ENCODE measurements at places on chromosomes 7 and 10.

GRCh38 chr7:75880242-75880641, 1.4 kb downstream of the RHBDD2 start:
- DNase-seq, result no peak

DNA sequence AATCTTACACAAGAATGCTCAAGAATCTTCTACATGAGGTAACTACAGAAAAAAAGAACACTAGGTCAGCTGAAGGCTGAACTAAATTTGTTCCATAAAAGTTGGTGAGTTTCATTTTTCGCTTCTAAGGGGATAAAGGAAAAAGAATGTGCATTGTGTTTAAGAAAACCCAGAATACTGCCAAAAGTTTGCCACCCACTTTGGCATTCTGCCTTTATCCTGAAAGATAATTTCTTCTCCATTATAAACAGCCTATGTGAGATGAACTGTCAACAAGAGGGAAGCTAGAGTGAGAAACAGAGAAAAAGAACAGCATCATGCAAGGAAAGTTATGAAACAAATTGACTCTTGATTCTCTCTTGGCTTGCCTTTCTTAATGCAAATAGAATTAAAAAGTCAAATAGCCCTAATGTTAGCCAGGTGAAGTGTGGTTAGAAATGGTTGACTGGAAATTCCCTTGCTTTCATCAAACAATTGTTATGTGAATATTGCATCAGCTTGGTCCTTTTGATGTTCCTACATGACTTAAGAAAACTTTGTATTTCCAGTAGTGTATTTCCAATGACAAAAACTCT, 25.8 kb downstream of the STEAP1 start:
- DNase-seq, result no peak

DNA sequence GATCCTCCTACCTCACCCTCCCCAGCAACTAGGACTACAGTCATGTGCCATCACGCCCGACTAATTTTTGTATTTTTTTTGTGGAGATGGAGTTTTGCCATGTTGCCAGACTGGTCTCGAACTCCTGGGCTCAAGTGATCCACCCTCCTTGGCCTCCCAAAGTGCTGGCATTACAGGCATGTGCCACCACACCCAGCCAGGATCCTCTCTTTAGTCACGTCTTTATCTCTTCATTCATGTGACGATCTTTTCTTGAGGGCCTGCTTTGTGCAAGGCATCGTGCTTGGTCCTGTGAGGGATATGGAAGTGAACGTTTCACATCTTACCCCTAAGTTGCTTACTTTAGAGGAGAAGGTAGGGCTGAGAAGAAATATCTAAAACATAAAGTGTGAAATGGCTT, 21.6 kb downstream of the WBP1L start:
- DNase-seq, result no peak

DNA sequence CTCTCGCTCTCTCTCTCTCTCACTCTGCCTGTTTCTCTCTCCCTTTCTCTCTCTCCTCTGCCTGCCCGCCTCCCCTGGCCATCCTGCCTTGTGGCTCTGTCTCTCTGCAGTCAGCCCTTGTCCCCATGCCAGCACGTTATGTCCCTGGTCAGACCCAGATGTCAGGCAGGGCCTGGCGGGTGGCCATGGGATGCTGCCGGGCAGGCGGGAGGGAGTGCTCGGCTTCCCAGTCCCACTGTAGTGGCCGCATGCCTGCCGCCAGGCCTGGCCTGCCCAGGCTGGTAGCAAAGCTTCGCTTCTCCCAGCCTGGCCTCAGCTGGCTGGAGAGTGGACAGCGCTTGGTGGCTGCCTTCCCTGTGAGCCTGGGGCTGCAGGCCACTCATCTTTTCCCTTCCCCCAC, 121.5 kb upstream of the ZNF716 start:
- DNase-seq, result no peak

GRCh38 chr7:153091477-153091876, 331.9 kb downstream of the ACTR3B start:
- DNase-seq, result no peak

DNA sequence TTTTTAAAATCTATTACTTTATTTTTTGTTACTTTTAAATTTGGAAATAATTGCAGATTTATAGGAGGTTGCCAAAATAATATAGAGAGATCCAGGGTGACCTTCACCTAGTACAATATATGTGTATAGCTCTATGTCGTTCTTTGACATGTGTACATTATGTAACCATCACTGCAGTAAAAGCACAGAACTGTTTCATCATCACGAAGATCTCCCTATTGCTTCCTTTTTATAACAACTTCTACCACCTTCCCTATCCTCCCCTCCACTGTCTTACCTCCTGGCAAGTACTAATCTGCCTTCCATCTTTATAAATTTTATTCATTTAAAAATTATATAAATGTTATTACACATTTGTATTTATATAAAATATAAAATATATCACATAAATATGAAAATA, 251.0 kb downstream of the AUTS2 start:
- DNase-seq, result no peak

GRCh38 chr7:27344471-27344870, 101.9 kb downstream of the EVX1 start:
- no peak for DNase-seq

- no peak for DNase-seq
Observed at GRCh38 chr7:142602756-142603155, 146.5 kb upstream of the PRSS1 start.

GRCh38 chr7:103699032-103699431, 253.0 kb upstream of the SLC26A5 start:
- DNase-seq, result no peak

- no peak for DNase-seq
Observed at GRCh38 chr10:114316744-114317143, 77.7 kb downstream of the VWA2 start.

DNA sequence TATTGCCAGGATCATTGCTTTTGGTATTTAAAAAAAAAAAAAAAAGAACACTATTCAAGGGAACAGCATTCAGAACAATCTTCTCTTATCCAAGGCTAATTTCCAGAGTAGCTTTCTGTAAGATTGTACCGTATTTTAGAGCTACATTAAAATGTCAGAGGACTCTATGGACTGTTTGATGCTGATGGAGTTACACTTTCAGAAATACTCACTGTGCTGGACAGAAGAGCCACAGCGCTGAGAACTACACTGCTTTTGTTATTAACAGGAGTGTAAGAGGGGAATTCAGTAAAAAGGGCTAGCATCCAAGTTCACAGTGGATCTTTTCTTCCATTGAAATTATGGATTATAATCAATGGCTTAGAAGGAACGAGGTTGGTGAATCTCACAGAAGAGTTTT, 247.7 kb downstream of the AHR start:
- DNase-seq, result no peak

GRCh38 chr7:100801833-100802568, 25.3 kb downstream of the EPHB4 start:
- no peak for DNase-seq

- no peak for DNase-seq
Observed at GRCh38 chr7:147245274-147245673, 1128.7 kb downstream of the CNTNAP2 start.

GRCh38 chr7:109101332-109101731, 531.7 kb downstream of the DNAJB9 start:
- DNase-seq, result no peak

- no peak for DNase-seq
Observed at GRCh38 chr7:112010994-112011393, 195.2 kb downstream of the DOCK4 start.

GRCh38 chr10:122568551-122568950, 8.0 kb downstream of the DMBT1 start:
- no peak for DNase-seq

DNA sequence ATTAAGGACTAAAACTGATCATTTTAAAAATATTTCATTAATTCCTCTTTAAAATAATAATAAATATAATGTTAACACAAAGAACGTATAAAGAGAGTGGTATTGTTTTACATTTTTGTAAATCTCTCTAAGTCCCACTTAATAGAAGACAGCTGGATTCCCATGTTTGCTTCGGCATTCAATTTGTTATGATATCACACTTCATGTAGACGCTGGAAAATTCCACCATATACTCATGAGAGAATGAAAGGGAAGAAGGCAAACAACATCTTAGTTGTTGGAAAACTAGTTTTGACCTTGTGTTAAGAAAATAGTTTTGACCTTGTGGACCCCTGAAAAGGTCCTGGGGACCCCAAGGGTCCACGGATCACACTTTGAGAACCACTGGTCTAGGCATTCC, 85.3 kb upstream of the MGMT start:
- DNase-seq, result no peak

- no peak for DNase-seq
Observed at GRCh38 chr7:141648276-141649114, 53.5 kb downstream of the DENND11 start.

GRCh38 chr10:133614830-133615580, 11.6 kb downstream of the FRG2B start:
- DNase-seq, result no peak

- no peak for DNase-seq
Observed at GRCh38 chr7:18337048-18337809, 158.3 kb upstream of the HDAC9 start.

- no peak for DNase-seq
Observed at GRCh38 chr7:137934941-137935883, 66.7 kb downstream of the CREB3L2 start.

DNA sequence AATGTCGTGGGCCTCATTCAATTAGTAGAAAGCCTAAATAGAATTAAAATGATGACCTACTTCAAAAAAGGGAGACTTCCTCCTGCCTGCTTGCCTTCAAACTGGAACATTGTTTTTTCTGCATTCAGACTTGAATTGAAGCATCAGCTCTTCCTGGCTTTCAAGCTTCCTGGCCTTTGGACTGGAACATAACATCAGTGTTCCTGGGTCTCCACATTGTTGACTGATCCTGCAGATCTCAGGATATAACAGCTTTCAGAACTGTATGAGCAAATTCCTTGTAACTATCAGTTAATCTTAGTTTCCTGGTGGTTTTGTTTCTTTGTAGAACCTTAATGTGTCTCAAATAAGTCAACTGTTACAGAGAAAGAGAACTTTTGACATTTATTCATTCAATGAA, 18.6 kb downstream of the MAGI2 start:
- DNase-seq, result no peak

DNA sequence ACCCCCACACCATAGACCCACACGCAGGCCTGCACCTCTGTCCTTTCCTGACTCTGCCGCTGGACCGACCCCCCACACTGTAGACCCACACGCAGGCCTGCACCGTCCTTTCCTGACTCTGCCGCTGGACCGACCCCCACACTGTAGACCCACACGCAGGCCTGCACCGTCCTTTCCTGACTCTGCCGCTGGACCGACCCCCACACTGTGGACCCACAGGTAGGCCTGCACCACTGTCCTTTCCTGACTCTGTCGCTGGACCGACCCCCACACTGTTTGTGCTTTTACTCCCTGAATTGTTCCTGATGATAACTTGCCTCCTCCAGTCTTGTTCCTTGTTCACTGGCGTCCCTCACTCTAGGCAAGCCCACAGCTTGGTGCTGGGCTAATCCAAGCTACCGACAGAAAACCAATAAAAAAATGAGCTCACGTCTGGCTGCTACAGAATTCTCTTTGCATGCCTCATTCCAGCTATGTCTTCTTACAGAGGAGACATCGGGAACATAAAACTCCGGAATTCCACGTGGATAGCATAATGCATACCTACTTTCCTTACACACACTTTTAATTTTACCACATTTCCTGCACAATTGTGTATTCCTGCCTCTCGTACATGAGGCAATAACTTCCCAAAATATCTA, 494.3 kb downstream of the PTPRN2 start:
- DNase-seq, result no peak

GRCh38 chr7:53740971-53741370, 705.5 kb downstream of the POM121L12 start:
- no peak for DNase-seq

GRCh38 chr7:25646726-25647413, 418.6 kb upstream of the NPVF start:
- DNase-seq, result no peak

DNA sequence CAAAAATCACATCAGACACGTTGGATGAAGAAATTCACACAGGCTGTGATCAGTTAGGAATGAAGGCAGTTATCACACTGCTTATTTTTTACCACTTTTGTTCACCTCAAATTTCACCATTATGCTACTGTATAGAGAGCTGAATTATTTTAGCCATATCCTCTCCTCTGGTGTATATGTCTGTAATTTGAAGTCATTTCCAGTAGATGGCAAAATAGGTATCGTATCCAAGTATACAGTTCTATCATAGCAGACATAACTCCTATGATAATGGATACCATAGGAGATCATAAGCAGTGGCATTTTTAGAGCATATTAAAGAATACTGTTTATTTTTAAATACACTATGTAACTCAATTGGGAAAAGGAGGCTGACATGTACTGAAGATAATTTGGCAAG, 909.7 kb downstream of the DNAJB9 start:
- no peak for DNase-seq

- DNase-seq, result no peak
Observed at GRCh38 chr10:71690094-71690720, 29.4 kb downstream of the C10orf105 start.

- no peak for DNase-seq
Observed at GRCh38 chr7:82945056-82945455, 217.6 kb downstream of the PCLO start.

- DNase-seq, result no peak
Observed at GRCh38 chr7:137835486-137836112, 11.2 kb downstream of the DGKI start.

GRCh38 chr7:157389951-157390730, 53.3 kb downstream of the DNAJB6 start:
- no peak for DNase-seq

DNA sequence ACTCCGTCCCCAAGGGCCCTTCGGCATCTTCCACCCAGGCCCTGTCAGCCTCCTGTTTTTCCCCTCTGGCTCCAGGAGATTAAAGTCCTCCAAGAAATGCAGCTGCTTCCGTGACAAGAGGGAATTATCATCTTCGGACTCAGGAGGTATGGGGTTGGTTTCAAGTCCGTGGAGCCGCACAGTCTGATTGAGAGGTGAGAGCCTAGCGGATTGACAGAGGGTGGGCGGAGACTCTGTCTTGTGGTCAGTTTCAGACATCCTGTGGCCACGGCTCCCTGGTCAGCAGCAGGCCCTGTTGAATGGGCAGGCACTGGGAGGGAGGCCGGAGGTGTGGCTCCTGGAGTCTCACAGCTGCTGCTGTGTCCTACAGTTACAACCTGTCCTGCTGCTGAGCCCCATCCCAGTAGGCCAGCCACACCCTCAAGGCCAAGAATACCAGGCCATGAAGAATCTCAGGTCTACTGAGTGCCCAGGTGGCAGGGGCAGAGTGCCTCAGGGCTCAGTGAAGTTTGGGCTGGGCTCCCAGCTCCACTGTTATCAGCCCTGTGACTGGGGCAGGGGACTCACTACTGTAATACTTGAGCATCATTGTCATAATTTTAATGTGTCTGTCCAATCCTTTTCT, 49.3 kb upstream of the ZNF716 start:
- no peak for DNase-seq

GRCh38 chr10:921471-922414, 9.8 kb downstream of the LARP4B start:
- no peak for DNase-seq

- no peak for DNase-seq
Observed at GRCh38 chr10:103986360-103986759, 19.4 kb downstream of the SLK start.

GRCh38 chr7:122619664-122620063, 79.3 kb downstream of the RNF133 start:
- no peak for DNase-seq

- no peak for DNase-seq
Observed at GRCh38 chr10:78785991-78786390, 282.8 kb upstream of the ZMIZ1 start.
